Stimulated activated CD4-positive, alpha-beta T cell treated with anti-CD3 and anti-CD28 coated beads, Interleukin-15, amount 100 ng/mL, for 24 hours (primary cell): ENCODE measurements at places on chromosomes 7 and 10.

DNA sequence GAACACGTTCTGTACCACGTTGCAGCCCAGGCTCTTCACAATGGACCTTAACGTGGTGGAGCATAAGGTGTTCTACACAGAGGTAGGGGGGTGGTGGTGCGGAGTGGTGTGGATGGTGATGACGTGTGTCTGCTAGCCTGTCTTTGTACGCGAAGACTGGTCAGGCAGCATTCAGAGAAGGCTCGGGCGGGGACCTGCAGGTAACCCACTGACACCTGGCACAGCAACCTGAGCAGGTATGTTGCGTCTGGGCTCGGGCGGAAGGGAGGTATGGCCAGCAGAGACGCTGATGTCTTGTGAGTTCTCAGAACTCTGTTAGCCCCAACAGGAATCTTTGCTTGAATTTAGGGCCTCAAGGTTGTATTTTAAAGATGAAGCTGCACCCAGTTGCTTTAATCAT is 55.0 kb downstream of the TRRAP start:
- DNase-seq, result no peak

DNA sequence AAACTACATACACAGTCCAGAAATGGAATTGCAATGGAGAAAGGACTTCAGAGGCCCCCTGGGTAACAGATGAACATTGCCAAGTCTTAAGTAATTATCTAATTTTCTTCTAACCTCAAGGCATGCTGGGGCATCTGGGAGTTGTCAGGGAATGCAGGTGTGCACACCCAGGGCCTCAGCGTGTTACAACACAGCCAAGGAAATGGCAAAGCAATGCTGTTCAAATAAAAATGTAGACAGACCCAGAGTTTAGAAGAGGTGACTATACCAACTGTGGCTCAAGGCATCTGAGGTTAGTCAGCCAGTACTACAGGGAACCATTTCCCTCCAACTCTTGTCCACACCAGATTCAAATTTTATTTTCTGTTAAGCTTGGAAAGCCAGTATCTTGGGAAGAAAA is 73.6 kb downstream of the CCDC3 start:
- no peak for DNase-seq

DNA sequence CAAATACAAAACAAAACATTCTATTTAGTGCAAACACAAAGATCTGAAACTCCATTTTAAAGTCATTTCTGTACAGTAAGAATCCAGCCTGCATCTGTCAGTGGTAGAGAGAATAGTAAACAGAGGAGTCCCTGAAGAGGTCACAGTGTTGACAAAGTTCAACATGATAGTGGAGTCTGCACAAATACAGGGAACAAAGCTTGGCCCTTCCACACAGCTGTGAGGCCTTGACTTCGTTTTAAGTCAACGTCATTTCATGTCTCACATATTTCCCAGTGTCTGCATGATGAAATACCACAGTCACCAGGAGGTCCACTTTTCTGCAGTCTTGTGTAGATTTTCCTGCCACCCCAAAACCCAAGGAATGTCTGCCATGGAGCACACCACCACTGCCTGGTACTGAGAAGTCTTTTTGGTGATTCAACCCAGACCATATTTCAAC is 33.0 kb downstream of the CYP26A1 start:
- DNase-seq, result no peak

GRCh38 chr7:30930621-30931020 is 19.0 kb downstream of the AQP1 start:
- DNase-seq, result no peak

DNA sequence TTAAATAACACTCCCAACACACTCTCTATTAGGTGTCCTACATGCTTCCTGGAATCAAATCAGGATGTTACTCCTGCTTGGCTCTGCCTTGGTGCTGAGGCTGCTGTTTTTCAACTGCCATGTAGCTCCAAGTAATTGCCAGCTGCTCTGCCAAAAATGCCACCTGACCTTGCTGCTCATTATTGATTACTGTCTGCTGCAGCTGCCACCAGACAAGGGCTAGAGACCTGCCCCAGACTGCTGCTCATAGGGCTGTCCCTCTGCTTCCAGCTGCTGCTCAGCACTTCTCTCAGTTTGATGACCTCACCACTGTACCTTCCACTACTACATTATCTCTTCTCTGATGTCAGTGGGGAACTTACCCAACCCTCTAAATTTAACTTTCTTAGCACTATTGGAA is 102.5 kb downstream of the PCLO start:
- DNase-seq, result no peak

- no peak for DNase-seq
Observed at GRCh38 chr10:17179002-17179401, 22.5 kb downstream of the TRDMT1 start.

- no peak for DNase-seq
Observed at GRCh38 chr10:101969412-101969922, 86.5 kb downstream of the ARMH3 start.

GRCh38 chr7:100016215-100016901 is 962 bp downstream of the ZKSCAN1 start:
- no peak for DNase-seq

DNA sequence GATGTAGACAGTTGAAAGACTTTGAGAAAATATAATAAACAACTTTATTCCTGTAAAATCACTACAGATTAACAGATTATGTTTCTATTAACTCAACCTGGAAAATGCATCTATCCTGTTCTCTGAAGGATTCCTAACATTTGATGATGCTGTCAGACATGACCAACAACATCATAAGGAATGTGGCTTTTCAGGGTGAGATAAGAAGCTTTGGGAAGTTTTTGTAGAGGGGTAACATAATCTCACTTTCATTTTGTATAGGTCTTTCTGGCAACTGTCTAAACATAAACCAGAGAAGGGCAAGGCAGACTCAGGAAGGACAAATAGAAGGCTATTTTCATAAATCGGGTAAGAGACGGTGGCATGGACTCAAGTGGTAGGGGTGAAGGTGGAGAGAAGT is 112.2 kb downstream of the TES start:
- DNase-seq, result no peak

- peak; percentile 71 for DNase-seq
Observed at GRCh38 chr10:96395931-96396877, 37.4 kb upstream of the OPALIN start.

DNA sequence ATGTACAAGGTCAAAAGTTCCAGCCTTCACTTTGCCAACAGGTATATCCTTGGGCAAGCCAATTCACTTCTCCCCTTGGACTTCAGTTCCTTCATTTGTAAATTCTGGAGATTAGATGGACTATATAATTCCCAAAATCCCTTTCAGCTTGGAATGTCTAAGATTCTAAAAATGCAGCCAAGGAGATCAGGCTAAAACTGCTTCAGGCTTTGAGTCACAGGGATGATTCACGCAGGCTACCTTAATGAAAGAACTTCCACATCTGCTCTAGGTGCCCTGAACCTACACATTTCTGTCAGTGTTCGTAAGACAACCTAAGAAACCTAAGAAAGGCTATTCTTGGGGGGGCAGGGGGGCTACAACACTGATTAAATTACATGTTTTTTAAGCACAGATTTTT is 7.1 kb downstream of the CPVL start:
- DNase-seq, result no peak

- DNase-seq, result no peak
Observed at GRCh38 chr10:73433538-73433867, at the start of gene MSS51. MSS51 (minus strand) TSS chr10:73433561; CDS start chr10:73428284, 5,277 bp downstream.

DNA sequence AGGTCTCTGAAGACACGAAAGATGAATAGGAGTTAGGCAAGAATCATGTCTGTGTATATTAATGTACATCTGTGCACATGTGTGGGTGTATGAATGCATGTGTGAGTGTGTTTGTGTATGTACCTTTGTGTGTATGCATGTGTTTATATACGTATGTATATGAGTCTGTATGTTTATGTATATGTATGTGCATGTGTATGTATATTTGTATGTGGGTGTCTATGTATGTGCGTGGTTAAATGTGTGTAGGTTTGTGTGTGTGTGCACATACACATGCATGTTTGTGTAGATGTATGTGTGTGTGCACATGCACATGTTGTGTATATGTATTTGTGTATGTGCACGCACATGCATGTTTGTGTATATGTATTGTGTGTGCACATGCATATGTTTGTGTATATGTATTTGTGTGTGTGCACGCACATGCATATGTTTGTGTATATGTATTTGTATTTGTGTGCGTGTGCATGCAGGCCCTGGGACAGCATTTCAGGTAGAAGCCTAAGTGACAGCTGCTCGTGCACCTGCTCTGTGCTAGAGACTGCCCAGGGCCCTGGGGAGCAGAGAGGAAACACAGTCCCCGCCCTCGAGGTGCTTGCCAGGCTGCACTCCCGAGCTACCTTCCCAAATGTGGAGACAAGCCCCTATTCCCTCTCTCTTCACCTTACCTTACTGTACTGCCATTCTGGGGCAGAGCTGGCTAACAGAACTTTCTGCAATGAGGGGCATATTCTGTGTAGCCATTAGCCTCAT is 12.1 kb downstream of the PNLIPRP1 start:
- no peak for DNase-seq

DNA sequence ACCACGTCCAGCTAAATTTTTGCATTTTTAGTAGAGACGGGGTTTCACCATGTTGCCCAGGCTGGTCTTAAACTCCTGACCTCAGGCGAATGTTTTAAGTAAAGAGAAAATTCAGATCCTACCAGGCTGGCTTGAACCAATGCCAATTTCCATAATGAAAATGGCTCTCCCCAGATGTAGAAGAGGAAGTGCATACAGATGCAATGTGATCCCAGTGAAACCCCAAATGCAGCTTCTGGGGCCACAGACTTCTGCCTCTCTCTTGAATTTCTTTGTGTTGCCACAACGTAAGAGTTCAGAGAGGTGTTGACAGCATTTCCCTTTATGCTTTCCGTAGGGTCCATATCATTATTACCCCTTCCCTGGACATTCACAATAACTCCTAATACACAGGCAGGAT is 29.6 kb upstream of the GOT1 start:
- DNase-seq, result no peak

- no peak for DNase-seq
Observed at GRCh38 chr10:70183304-70183703, 13.0 kb upstream of the SAR1A start.

GRCh38 chr7:88540012-88540411 is 219.5 kb upstream of the ZNF804B start:
- no peak for DNase-seq

DNA sequence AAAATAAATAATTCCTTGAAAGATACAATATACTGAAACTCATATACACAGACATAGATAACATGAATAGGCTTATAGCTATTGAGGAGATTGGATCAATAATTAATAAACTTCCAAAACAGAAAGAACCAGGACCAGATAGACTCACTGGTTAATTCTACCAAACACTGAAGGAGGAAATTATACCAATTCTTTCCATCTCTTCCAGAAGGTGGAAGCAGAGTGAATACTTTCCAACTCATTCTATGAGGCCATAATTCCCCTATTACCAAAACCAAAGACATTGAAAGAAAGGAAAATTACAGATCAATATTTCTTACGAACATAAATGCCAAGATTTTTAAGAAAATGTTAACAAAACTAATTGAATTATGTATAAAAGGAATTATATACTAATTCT is 624.8 kb upstream of the LRRTM3 start:
- DNase-seq, result no peak

DNA sequence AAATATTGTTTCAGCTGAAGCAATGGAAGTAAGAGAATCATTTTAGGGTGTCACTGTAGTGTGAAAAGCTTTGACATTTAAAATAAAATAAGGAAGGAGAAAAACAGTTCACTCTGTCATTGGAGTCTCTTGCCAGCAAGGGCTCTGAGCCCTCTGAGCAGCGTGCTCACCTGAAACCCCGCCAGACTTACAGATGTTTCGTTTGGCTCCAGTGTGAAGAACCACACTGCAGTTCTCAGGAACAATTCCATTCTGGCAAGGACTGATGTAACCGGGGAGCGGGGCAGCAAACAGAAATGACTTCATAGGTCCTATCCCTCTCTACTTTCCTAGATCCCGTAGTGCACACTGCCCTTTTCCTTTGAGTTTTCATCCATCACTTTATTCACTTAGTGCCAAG is 164.3 kb downstream of the CELF2 start:
- DNase-seq, result no peak

- no peak for DNase-seq
Observed at GRCh38 chr10:44030738-44031137, 354.2 kb downstream of the CXCL12 start.

DNA sequence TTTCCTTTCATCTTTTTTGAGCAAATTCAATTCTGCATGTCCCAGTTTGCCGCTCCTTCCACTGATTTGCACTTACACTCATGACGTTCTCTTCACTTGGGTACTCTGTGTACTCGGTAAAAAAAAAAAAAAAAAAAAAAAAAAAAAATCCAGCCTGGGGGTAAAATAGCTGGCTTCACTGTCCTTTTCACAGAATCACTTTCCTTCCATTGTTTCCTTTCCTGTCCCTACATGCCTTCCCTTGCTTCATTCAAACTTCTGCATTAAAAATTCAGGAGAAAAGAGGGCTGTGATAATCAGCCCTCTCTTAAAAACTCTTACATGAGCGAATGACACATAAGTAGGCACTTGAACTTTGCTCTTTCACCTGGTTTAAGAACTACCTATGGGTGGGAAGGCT is 8.7 kb downstream of the ANKRD1 start:
- no peak for DNase-seq

DNA sequence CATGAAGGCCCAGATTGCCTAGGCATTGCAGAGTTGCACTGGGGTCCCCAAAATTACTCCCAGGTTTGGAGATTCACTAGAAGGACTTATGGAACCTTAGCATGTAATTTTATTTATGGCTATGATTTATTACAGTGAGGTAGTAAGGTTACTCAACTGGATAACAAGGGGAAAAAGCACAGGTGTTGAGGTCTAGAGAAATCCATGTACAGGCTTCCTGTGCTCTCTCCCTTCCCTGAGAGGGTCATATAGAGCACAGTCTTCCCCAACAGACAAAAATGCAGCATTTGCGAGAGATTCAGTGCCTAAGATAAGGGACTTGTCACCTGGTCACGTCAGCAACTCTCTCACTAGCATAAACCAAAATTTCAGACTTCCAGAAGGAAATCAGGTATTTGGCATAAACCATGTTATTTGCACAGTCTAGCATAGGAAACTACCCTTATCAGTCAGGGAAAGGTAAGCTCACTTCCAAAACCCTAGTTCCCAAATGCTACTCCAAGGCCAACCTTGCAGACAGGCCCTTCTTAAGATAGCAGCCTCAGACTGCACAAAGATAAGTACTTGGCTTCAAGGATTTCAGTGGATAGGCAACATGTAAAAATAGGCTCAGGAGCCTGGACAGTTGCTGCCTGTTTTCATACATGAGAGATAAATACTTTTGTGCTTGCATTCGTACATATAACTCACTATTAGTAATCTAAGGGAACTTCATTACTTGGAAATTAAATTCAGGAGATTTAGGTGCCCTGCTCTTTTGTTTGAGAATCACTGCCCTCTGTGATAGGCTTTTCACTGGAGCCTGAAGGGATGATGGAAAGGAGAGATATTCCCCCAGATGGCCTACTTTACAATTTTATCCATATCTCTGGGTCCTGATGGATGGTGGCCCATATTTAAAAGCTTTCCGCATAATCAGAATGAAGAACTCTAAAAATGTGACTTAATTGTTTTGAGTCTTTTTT is 378.4 kb upstream of the LRGUK start:
- DNase-seq, result no peak
